Stimulated activated naive CD8-positive, alpha-beta T cell treated with anti-CD3 and anti-CD28 coated beads, Interleukin-15, Interleukin-2, amounts not matched to agents 100 U/mL and 50 U/mL, for 24 hours (primary cell): ENCODE measurements at places on chromosomes 6 and 20.

DNA sequence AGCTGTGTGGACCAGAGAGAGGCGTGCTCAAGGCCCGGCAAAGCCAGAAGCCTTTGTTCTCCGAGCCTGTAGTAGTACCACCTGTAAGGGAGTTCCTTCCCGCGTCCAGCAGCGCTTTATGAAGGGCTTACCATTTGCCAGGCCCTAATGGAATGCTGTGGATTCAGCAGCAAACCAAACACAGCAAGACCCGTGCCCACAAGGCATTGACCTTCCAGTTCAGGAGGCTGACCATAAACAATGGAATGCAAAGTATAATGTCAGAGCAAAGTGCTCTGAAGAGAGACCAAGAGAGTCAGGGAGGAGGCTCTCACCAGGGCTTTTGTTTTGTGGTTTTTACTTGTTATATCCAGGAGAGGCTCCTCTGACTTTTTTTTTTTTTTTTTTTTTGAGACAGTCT is 209.8 kb downstream of the ZMYND8 start:
- DNase-seq: no peak

DNA sequence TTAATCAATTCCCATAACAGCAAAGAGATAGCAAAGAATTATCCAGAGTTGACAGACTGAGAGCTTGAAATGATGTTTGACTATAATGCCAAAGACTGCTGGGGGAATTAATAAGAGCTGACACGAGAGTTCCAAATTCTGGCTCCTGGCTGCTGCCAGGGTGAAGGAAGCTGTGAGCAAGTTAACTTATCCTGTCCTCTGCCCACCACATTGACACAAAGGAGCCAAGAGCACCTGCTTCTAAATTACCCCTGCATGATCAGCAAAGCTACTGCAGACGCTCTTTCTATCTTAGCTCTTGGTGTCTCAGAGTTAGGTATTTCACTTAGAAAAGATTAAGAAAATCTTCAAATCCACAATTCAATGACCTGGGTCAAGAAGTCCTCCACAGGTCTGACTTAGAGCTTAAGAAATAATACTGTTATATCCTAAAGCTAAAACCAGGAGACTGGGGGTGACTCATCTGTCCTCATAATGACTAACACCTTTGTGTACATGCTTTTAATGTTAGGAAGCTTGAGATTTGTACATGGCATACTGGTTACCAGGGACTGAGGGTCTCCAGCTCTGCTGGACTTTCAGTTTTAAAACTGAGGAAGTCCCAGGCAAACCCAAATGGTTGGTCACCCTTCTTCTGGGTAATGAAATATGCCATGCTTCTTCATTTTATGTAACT is 13.2 kb upstream of the FRK start:
- no peak for DNase-seq

- peak; percentile 81 for DNase-seq
These were observed 39.2 kb upstream of the TLDC2 start for GRCh38 chr20:36836591-36837269.

- DNase-seq: no peak
These were observed 18.8 kb downstream of the PLCB4 start for GRCh38 chr20:9087531-9088217.

DNA sequence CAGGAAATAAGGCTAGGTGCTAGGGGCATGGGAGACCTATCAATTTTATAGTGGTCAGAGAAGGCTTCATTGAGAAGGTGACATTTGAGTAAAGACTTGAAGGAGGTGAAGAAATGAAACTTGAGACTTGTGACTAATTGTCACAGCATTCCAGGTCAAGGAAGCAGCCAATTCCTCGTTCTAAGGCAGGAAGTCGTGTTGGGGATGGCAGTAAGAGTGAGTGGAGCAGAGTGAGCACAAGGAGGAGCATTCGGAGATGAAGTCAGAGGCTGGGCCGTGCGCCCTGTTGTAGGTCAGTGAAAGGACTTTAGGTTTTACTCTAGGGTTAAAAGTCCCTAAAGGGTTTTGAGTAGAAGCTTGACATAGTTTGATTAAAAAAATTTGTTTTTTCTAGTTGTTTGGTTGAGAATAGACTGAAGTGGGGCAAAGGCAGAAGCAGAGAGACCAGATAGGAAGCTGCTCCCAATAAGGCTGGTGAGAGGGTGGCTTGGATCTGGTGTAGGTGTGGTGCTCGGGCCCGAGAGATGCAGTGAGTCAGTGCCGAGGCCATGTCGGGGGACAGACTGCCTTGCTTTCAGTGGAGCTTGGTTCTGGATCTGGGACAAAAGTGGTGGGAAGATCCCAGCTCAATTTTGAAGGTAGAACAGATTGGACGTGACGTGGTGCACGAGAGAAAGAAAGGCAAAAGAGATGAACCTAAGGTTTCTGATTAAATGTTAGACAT is 2.6 kb upstream of the RSPH3 start:
- DNase-seq: no peak

GRCh38 chr6:72535124-72535523 is 86.7 kb upstream of the KCNQ5 start:
- no peak for DNase-seq

DNA sequence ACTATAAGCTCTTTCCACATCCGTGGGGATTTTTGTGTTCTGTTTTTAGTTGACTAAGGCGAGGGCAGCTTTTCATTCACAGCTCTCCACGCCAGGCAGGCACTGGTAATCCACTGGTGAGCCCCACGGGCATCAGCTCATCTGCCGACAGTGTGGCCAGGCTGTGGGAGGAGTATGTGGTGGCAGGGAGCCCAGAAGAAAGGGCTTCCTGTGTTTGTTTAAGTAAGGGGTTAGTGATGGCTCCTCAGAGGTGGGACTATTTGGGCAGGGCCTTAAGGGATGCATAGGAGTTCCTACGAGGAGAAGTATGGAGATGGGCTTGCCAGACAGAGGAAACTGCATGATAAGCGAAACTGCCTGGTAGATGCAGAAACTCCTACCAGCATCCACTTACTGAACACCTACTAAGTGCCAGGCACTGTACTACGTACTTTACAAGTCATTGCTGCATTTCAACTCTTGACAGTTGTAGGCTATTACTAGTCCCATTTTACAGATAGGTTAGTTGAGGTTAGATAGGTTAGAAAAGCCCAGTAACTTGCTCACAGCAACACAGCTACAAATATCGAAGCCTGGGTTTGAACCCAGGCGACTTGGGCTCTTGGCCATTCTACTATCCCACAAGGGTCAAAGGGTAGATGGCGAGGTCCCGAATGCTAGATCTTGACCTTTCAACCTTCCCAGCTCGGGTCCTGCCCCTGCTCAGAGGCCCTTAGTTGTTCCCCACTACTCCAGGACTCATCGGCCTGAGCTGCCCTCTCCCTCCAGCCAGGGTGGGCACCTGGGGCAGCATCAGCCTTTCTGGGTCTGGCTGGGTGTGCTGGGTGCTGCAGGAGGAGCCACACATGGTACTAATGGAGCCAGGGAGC is 55.1 kb downstream of the CEBPB start:
- DNase-seq: no peak

- DNase-seq: no peak
These were observed 54.4 kb downstream of the TOX2 start for GRCh38 chr20:43969028-43969447.

DNA sequence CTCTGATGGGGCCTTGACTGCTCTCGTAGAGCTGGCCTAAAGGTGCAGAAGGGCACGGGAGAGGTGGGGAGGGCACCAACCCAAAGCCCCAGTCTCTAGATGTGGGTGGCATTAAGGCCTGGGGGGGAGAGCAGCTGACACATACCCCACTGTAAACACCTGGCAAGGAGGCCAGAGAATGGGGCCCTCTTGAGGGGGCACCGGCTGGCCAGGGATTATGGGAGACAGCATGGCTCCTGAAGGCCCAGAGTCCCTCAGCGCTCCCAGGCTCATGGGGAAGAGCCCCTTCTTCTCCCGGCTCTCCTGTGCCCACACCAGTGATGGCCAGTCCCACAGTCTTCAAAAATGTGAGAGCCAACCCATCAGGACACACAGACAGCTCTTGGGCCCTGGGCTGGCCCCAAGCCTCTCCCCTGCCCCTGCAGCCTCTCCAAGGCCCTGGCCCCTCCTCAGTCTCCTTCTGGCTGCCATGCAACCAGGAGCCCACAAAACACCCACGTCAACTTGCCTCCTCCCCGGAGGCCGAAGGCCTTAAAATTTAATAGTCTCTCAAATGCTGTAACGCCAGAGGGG is 58.2 kb upstream of the FOXP4 start:
- DNase-seq: no peak

DNA sequence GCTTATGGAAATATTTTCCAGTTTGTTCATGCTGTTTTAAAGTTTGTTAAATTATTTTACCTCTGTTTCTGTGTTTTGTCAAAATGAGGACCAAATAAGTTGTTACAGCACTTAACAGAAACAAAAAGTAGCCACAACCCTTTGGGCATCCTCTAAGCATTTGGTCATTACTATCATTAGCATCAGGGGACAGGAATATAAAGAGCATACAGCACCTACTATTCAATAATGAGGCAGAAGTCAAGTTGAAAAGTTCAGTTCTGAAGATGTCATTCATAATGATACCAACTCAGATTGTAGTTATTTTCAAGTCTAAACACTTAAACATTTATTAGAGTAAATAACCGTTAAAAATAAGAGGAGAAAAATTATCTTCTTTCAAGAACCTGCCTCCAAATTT is 862.3 kb upstream of the FLRT3 start:
- DNase-seq: no peak

GRCh38 chr6:153484056-153484455 is 353.0 kb upstream of the RGS17 start:
- DNase-seq: no peak

DNA sequence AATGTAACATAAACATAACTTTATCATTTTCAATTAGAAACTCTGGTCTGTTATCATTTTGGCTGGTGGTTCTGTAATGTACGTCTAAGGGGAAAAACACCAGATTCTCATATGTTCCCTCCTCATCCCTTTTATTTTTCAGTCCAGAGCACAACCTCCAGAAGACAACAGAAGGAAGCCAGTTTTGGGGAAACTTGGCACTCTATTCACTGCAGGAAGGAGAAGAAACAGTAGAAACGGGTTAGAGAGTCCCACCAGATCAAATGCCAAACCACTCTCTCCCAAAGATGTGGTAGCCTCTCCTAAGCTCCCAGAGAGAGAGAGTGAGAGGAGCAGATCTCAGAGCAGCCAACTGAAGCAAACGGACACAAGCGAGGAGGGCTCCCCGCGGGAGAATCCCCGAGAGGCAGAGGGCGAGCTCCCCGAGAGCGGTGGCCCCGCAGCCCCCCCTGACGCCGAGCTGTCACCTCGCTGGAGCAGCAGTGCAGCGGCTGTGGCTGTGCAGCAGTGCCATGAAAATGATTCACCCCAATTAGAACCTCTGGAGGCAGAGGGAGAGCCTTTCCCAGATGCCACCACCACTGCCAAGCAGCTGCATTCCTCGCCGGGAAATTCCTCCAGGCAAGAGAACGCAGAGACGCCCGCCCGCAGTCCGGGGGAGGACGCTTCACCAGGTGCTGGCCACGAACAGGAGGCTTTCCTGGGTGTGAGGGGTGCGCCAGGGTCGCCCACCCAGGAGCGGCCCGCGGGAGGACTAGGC is 117.8 kb downstream of the RTN4IP1 start:
- DNase-seq: peak; percentile 63

GRCh38 chr20:2624190-2624589 is 28.2 kb upstream of the NOP56 start:
- DNase-seq: no peak

DNA sequence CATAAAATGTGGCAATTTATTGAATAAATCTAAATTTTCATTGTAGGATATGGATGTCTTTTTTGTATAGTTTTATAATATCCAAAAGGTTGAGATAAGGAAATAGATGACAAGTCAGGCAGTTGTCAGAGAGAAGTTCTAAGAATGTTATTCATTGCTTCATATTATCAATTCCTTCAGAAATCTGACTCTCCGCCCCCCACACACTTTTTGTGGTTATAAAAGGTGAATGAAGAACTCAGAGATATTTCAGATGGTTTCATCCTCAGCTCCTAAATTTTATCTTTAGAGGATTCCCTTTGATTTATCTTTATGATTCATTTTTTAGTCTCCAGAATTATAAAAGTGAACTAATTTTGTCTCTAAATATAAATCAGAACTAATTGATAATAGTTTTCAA is 136.1 kb upstream of the NOX3 start:
- no peak for DNase-seq

DNA sequence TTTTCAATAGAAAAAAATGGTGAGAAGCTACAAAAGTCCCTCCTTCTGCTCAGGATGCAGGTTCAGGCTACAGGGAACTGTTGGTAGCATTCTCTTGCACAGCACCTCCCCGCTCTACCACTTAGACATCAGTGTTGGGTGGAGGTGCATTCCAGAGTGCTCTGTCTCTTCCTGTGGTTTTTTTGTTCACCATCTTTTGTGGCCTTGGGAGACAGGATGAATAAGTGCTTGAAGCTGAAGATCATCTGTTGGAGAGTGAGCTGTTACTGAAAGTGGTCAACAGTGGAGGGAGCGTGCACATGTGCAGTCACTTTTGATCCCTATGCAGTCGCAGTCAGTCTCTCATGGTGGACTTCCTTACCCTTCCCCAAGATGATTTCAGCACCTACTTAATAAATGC is 16.6 kb upstream of the BTBD3 start:
- no peak for DNase-seq

GRCh38 chr20:33119725-33120720 is 40.6 kb downstream of the BPIFB4 start:
- no peak for DNase-seq

- DNase-seq: peak; percentile 48
These were observed 30.8 kb downstream of the AGPAT4 start for GRCh38 chr6:161242779-161243693.

DNA sequence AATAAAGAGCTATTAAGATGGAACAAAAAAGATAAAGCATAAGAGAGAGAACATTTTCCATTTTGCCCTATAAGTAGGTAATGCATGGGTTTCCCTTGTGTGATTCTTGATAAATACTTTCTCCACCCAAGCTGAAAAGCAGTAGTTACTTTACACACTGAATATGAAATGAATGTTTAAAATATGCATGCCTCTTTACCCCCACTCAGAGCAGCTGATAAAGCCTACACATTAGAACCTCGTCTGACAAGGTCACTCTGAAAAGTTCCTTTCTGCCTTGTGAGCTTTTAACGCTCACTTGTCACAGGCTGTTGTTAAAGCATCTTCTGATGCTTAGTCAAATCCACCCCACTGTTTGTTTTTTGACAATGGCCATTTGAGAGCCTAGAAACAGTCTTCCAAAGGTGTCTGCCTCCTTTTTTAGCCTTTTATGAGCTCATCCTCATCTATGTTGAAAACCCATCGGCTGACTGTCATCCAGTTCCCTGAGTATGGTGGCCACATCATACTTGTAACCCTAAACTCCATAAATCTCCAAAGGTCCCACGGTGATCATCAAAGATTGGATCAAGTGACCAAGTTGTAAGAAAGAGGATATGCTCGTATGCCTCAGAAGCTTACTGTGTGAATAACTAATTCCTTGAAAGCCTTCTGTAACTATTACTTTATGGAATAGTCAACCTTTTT is 102.8 kb downstream of the ATXN1 start:
- no peak for DNase-seq

DNA sequence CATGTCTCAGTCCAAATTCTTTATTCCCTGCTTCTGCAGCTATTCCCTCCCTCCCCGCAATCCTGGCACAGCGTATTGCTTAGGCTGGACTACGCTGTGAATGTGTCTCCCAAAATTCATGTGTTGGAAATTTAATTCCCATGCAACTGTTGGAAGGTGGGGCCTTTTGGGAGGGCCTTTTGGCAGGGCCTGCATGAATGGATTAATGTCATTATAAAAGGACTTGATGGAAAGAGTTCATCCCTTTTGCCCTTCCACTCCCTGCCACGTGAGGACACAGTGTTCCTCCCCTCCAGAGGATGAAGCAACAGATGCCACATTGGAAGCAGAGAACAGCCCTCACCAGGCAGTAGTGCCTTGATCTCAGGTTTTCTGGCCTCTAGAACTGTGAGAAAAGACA is 20.4 kb upstream of the NOTCH4 start:
- no peak for DNase-seq
